ENCODE measurements at places on chromosomes 12 and 14. TPM values are rescaled to one million over a fixed set of nuclear protein-coding genes. Genes with fewer than 3 reads are reported as not detected.

GRCh38 chr12:15520844-15521243 lies 198.5 kb downstream of the PTPRO start:
- no peak for DNase-seq

GRCh38 chr12:65526311-65526710 lies 247.8 kb downstream of the MSRB3 start:
- no peak for DNase-seq

The RERG gene
- total RNA-seq, result 0.26 TPM

The STXBP6 gene
- 4.5 TPM for total RNA-seq

The SLC35F4 gene
- not detected for total RNA-seq

The MMP17 gene
- 10.8 TPM for total RNA-seq
